Esophagus squamous epithelium (tissue), 5 donors: ENCODE measurements at places on chromosomes 2 and 18. TPM values are rescaled to one million over a fixed set of nuclear protein-coding genes. Genes with fewer than 3 reads are reported as not detected.

GRCh38 chr2:206001912-206002311 is 84.1 kb downstream of the INO80D start:
- H3K36me3 ChIP-seq = peaks cover 80% of the 10 kb centered on the region
- H3K4me1 ChIP-seq = no peaks in the 10 kb centered on the region
- no peak for DNase-seq
- no peaks in the 10 kb centered on the region for H3K27me3 ChIP-seq
- H3K27ac ChIP-seq = no peak overlapping the region
- H3K4me3 ChIP-seq = no peak overlapping the region

ATIC gene
- total RNA-seq = 41.0 TPM

ARID5A gene
- 25.9 TPM for total RNA-seq

SLC4A3 gene
- 2.0 TPM for total RNA-seq

GRCh38 chr2:201618744-201619662 is 24.3 kb downstream of the TMEM237 start:
- peak overlapping the region; percentile 34 for H3K4me3 ChIP-seq
- no peak for DNase-seq
- H3K36me3 ChIP-seq = no peaks in the 10 kb centered on the region
- H3K27me3 ChIP-seq = no peaks in the 10 kb centered on the region
- no peak overlapping the region for H3K27ac ChIP-seq
- peaks cover 9% of the 10 kb centered on the region for H3K4me1 ChIP-seq

DTNB gene
- total RNA-seq = 8.3 TPM

CELF4 gene
- total RNA-seq = not detected

- peaks cover 42% of the 10 kb centered on the region for H3K4me1 ChIP-seq
- peak overlapping the region; percentile 88 for H3K27ac ChIP-seq
- H3K27me3 ChIP-seq = no peaks in the 10 kb centered on the region
- H3K36me3 ChIP-seq = peaks cover 5% of the 10 kb centered on the region
- no peak for DNase-seq
These were observed 85.0 kb downstream of the USP40 start for GRCh38 chr2:233481368-233482142.
